ENCODE measurements at places on chromosomes 1 and 21. TPM values are rescaled to one million over a fixed set of nuclear protein-coding genes. Genes with fewer than 3 reads are reported as not detected.

DNA sequence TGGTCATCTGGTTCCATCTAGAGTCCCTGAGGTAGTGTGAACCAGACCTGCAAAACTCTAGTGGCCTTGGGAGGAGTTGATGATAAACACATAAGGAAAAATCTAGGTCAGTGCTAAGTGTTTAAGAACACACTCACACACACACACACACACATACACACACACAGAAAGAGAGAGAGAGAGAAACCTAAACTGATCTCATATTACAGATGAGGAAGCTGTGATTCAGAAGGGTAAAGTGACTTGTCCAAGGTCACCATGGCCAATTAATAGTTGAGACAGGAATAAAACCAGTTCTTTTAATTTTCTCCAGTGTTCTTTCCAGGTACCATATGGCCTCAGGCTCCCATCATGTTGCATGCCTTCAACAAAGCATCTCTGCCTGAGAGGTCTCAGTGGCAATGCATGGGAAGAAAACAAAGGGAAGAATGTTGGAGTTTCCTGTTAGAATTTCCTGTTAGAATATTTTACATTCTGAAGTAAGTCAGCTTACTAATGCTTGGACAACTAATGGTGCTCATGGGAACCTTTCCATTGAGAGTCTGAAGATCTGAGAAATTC is 77.3 kb upstream of the TSPAN2 start:
- DNase-seq: no peak

The ATG4C gene
- total RNA-seq: 16.6 TPM

The EPHA2 gene
- total RNA-seq: 31.4 TPM

DNA sequence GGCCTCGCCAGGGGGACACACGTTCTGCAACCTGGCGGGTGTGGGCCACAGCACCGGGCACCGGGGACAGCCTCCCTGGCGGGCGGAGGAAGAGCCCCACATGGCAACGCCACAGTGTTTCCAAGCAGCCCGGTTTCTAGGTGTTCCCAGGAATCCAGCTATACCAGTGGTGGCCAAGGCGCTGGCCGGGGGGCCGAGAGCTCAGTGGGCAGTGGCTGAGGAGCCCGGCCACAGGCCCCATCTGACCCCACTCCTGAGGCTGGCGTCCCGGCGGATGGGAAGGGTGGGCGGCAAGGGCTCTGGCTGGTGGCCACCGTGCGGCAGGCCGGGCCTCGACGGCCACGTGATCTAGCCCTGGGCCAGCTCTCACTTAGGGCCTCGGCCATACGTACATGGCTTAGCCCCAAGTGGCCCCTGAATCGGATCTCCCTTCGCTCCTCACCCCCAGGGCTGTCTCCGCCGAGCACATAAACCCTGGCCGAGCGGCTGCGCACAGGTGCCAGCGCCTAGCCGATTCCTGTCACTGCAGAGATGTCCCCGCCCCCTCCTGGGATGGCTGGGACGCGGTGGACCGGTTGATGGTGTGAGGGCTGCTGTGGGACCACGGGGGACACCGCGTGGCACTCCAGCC is 68.7 kb downstream of the MORN1 start:
- DNase-seq: no peak

DNA sequence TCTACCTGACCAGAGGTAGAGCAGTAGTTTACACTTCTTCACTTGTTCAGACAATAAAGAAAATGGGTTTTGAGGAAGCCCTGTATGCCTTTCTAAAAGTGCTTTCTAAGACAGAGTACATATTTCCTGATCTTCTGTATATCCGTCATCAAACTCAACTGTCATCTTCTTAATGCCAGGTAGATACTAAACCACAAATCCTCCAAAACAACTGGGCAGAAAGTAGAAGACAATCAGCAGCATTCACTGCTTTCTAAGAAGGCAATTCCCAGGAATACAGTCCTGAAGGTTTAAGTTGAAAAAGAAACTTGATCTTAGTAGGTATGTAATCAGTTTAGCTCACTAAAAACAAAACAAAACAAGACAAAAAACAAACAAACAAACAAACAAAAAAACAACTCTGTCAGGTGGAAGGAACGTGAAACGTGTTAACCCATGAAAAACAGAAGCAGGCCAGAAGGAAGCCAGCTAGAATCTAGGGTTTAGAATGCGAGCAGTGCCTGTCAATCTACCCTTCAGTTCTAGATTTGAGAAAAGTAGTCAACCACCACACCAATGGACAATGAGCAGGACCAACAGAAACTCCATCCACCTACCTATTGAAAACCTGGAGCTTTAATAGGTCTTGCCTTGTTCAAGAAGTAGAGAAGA is 59.2 kb downstream of the LEPR start:
- no peak for DNase-seq

The LCE2C gene
- not detected for total RNA-seq

GRCh38 chr1:84573481-84573966 is 716 bp downstream of the CTBS start:
- no peak for DNase-seq

DNA sequence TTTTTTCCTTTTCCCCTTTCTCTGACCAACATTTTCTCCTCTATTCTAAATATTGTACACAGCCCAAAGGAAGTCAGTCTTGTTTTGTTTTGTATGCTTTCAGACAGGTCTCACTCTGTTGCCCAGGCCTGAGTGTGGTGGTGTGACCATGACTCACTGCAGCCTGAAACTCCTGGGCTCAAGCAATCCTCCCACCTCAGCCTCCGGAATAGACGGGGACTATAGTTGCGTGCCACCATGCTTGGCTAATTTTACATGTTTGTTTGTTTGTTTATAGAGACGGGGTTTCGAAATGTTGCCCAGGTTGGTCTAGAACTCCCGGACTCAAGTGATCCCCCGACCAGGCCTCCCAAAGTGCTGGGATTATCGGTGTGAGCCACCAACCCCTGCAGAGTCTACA is 72.8 kb downstream of the NRIP1 start:
- no peak for DNase-seq

The CA14 gene
- total RNA-seq: 35.3 TPM

The NCMAP gene
- 0.41 TPM for total RNA-seq

GRCh38 chr1:30777060-30777903 is 19.7 kb upstream of the LAPTM5 start:
- no peak for DNase-seq

GRCh38 chr21:42659416-42660117 is 6.1 kb downstream of the PDE9A start:
- no peak for DNase-seq

DNA sequence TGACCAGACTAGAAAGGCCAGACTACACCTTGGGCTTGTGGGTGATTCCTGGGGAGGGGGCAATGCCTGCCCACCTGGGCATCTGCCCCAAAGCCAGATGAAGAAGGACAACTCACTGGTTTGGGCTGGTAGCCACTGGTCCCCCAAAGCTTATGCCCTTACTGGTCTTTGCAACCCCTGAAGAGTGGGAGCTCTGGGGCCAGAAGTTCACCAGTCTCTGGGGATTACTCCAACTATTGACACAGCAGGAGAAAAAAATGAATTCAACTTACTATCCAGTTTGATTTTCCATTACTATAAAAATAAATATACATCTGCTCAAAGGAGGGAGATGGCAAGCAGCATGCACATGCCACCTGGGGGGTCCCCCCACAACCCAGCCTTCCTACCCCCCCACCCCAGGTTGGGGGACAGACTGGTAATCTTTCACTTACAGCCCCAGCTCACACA is 2.6 kb downstream of the AHDC1 start:
- no peak for DNase-seq
